Stimulated activated CD8-positive, alpha-beta memory T cell treated with anti-CD3 and anti-CD28 coated beads, Interleukin-7, amount 100 ng/mL, for 1 hour (primary cell): ENCODE measurements at places on chromosomes 5 and 9.

GRCh38 chr5:126651013-126651577, 50.3 kb downstream of the PHAX start:
- DNase-seq: no peak

DNA sequence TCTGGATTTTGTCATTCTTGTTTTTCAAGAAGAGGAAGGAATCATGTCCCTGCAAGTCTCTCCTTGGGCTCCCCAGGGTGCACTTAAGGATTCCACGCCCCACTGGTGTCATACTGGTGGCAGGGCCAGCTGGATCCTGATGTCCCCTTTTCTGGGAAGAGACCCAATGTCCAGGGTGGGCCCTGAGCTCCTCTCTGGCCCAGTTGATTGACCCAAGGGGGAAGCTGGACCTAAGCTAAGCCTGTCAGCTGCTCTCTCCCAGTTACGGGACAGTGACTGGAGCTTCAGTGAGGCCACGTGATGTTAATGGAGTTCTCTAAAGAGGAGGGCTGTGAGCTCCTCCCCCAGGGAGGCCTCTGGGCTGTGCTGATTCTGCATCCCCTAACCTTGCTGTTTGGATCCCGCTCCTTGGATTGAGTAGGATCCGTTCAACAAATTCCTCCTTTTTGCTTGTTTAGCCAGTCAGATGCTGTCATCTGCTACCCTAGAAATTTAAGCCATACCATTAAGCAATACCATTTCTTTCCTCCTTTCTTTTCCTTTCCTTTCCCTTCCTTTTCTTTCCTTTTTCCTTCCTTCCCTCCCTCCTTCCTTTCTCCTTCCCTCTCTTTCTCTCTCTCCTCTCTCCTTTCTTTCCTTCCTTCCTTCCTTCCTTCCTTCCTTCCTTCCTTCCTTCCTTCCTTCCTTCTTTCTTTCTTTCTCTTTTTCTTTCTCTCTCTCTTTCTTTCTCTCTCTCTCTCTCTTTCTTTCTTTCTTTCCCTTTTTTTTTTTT, 17.2 kb downstream of the NKX2-5 start:
- DNase-seq: no peak

GRCh38 chr9:13787234-13787833, 507.8 kb upstream of the MPDZ start:
- DNase-seq: no peak

GRCh38 chr5:143791848-143792731, 19.9 kb upstream of the HMHB1 start:
- DNase-seq: no peak

DNA sequence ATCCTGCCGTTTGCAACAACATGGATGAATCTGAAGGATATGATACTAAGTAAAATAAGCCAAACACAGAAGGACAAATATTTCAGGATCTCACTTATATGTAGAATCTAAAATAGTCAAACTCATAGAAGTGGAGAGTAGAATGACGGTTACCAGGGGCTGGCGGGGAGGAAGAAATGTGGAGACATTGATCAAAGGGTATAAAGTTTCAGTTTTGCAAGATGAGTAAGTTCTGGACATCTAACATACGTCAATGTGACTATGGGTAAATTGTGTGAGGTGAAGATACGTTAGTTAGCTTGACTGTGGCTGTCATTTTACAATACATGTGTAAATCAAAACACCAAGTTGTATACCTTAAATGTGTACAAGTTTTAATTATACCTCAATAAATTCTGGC, 200.3 kb downstream of the SNX18 start:
- no peak for DNase-seq

GRCh38 chr5:60208716-60209115, 315.2 kb upstream of the PDE4D start:
- DNase-seq: no peak

DNA sequence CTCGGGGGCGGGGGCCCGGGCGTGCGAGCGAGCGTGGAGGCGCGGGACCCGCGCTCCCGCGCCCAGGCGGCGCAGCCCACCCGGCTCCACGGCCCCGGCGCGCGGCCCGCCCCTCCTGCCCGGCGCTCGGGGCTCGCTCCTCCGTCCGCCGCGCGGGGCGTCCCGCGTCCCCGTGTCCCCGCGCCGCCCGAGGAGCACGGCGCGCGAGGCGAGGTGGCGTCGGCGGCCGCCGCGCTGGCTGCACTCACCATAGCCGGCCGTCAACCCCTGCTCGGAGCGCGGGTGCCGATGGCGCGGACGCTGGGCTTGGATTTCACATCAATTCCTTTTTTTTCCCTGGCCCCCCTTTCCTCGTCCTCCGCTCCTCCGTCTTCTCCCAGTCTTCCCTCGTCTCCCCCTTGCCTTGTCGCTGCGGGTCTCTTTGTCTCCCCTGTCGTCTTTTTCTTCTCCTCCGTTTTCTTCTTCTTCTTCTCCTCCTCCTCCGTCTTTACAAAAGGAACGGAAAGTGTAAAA, 494 bp downstream of the PTCH1 start:
- DNase-seq: no peak

DNA sequence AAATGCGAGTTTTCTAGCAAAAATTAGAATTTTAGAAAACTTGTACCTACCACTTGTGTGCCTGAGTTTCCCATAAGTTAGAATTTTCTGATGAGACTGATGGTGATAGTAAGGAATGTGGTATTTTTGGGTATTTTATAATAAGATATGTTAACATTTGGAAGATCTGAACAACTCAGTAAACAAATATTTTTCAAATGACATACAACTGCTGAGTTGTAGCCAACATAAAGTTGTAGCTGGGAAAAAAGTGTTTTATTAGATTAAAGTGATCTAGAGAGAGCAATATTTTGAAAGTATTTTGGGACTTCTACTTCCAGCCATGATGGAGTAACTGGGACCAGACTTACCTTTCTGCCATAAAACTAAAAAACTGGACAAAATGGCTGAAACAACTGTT, 37.9 kb downstream of the GEMIN5 start:
- no peak for DNase-seq
